ENCODE measurements at places on chromosomes 6 and 20.

GRCh38 chr6:15892369-15892768 is 229.5 kb upstream of the DTNBP1 start:
- DNase-seq = no peak

DNA sequence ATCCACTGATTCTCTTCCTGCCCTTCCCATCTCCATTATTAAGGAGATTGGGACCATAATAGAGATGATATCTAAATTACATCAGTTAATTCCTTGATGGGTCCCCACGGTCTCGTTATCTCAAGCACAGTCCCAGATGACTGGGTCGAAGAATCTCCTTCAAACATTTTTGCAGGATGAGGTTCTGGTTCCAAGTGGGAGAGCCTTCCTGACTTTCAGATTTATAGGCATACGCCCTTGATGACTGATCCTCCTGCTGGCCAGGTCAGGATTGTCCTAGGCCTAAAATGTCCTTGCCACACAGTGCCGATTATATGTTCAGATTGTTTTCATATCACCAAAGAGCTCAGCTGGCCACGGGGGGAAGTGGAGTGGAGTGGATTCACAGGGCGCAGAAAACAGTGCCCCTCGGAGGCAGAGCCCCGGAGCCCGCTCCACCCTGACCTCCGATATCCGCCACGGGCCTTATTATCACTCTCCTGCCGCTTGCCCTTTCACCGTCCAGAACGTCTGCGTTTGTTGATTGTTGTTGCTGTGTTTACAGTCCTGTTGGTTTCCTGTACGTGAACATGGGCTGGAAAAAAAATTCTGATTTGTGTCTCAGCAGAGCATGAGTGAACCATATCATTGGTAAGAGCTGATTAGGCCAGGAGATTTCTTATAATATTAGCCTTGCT is 8.9 kb downstream of the BMP6 start:
- no peak for DNase-seq

- DNase-seq = peak; percentile 32
Observed at GRCh38 chr20:62496568-62497218, 20.9 kb upstream of the GATA5 start.

DNA sequence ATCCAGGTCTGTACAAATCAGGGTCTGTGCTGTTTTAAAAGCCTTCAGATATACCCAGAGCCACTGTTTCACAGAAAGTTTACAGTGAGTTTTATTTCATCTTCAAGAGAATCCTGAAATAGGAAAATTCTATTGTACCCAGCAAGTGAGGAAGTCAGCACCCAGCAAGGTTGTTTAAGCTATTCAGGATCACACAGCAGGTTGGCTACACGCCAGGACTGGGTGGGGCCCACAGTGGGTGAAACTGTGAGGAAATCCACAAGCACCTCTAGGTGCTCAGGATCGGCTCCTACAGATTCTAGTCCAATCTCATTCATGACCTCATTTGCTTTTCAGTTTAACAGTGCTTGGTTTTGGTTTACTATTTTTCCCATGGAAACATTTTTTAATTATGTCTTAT is 128.9 kb downstream of the SYNDIG1 start:
- no peak for DNase-seq

DNA sequence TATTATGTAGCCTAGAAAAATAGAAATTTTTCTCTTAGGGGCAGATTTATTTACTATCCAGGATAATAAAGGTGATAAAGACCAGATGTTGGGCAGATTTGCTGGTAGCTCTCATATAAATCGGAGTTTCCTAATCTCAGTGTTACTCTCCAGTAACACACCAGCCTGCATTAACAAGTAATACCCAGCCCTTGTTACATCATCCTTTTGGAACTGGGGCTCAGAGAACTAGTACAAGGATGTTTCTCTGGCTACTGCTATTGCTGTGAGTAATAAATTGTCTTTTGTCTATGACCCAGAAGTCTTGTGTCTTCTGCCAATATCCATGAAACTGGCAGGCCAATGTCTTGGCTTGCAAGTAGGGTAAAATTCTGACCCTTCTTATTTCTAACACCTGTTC is 16.8 kb downstream of the TPD52L1 start:
- no peak for DNase-seq

- no peak for DNase-seq
Observed at GRCh38 chr20:51828762-51829161, 26.4 kb upstream of the SALL4 start.

- DNase-seq = no peak
Observed at GRCh38 chr6:30319146-30319835, 7.4 kb upstream of the TRIM39 start.
